ENCODE measurements at places on chromosomes 16 and 17.

GRCh38 chr16:4184038-4184702, 57.7 kb downstream of the SRL start:
- no peak for DNase-seq

GRCh38 chr17:10845388-10845751, 7.5 kb upstream of the PIRT start:
- DNase-seq = no peak

DNA sequence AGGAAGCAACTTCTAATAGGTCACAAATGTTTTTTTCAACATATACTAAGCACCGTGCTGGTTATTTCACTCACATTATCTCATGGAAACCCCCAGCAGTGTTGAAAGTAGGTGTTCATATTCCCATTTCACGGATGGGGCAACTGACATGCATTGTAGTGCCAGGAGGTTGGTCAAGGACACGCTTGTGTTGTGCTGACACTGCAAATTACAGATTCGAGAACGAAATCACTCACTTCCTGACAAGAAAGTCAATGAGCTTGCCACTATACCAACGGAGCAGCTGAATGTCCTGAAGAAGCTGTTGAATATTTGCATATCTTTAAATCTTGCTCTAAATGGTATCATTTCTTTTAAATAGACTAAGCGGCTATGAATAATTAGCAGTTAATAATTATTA, 378.0 kb upstream of the C16orf82 start:
- no peak for DNase-seq

DNA sequence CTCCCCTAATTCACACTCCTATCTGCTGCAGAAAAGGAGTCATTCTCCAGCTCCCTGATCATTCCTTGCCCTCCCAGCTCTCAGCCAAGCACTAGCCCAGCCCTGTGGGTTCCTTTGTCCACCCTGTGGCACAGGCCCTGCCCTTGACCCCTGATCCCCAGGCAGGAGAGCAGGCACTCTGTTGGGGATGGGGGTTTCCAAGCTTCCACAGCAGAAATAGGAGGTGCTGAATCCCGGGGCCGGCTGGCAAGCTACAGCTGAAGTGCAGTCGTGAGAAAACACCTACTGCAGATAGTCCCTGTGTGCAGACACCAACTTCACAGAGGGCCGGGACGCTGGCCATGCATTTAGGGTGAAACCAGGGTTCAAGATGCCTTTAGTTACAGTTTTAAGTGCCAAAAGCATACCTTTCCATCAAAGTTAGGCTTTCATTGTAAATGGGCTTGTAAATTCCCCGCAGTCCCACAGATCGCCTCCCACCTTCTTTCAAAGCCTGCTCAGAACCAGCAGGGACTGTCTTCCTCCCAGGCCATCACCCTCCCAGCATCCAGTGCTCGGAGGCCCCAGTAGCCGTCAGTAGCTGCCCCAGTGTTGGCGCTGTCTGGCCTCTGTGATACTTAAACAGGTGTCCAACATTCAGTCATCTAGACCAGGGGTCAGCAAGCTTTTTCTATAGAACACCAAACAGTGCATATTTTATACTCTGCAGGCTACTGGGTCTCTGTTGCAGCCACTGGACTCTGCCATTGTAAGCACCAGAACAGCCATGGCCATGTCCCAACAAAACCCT, 10.6 kb downstream of the CPSF4L start:
- no peak for DNase-seq

GRCh38 chr17:61294286-61294685, 105.4 kb upstream of the TBX2 start:
- no peak for DNase-seq

- no peak for DNase-seq
These were observed 8.5 kb upstream of the SIAH1 start for GRCh38 chr16:48393485-48394354.

DNA sequence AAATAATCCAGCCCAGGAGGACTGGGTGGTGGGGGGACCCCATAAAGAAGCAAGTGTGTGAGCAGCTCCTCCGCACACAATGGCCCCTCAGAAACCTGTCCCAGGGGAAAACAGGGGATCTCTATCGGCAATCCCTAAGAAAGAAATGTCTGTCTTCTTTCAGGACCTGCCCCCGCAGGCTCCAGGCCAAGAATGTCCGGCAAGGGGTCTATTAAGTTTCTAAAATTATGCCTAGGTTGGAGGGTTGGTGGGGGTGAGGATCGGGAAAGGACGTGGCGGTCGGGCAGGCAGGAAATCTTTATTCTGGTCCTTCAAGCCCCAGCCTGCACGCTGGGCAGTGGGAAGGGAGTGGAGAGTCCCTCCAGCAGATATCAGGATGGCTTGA, 23.4 kb upstream of the LITAF start:
- DNase-seq = no peak

DNA sequence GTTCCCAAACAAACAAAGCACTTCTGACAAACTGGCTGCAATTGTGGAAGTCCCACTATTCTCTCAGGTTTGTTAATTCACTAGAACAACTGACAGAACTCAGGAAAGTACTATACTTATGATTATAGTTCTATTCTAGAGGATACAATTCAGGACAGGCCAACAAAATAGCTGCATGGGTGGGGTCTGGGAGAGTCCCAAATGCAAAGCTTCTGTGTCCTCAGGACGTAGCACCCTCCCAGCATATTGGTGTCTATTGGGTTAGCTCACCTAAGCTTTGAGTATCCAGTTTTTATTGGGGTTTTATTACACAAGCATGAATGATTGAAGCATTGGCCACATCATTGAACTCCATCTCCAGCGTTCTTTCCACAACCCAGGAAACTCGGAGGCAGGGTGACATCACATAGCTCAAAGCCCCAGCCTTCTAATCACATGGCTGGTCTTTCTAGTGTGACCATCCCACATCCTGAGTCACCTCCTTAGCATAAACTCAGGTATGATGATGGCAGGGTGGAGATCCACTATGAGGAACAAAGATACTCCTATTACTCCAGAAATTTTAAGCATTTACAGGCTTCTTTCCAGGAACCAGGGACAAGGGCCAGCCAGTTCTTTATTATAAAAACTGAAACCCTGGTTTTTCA, 43.9 kb upstream of the CCNF start:
- no peak for DNase-seq

- no peak for DNase-seq
These were observed 45.5 kb downstream of the CEP112 start for GRCh38 chr17:66146394-66146793.
